ENCODE measurements at places on chromosomes 7 and 10. TPM values are rescaled to one million over a fixed set of nuclear protein-coding genes. Genes with fewer than 3 reads are reported as not detected.

GRCh38 chr7:77479536-77480088, 57.5 kb upstream of the PTPN12 start:
- DNase-seq: peak; percentile 42

GRCh38 chr10:7890781-7891180, 72.5 kb downstream of the TAF3 start:
- DNase-seq: peak; percentile 5

- DNase-seq: no peak
Observed at GRCh38 chr7:158382363-158383254, 205.0 kb downstream of the PTPRN2 start.

GRCh38 chr7:94298943-94299342, 95.8 kb upstream of the COL1A2 start:
- DNase-seq: no peak

DNA sequence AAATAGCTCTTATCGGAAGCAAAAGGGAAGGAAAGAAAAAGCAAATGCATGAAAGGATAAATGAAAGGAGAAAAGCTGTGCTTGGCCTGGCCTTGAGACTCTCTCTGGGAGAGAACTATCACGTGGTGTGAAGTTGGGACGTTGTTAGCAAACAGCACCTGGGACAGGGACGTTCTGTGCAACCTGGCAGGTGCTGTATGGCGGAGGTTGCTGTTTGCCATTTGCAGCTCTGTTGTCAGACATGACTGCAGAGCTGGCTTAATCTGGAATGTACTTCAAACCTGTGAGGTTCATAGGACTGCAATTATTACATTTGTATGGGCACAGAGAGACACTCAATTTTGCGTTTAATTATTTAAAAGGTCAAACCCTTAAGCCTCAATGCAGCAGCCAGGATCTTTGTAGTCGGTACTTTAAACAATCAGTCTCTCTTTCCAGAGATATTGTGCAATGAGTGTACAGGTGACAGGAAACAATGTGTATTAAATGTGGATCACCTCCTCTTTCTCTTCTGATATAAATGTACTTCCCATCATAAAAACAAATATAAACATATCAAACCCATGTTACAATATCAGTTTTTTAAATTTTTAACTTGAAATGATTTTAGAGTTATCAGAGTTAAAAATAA, 800.5 kb upstream of the KCND2 start:
- DNase-seq: no peak

GRCh38 chr10:61987951-61988379, 86.5 kb downstream of the ARID5B start:
- no peak for DNase-seq

- peak; percentile 43 for DNase-seq
Observed at GRCh38 chr10:73159038-73159648, 8.7 kb downstream of the ECD start.

DNA sequence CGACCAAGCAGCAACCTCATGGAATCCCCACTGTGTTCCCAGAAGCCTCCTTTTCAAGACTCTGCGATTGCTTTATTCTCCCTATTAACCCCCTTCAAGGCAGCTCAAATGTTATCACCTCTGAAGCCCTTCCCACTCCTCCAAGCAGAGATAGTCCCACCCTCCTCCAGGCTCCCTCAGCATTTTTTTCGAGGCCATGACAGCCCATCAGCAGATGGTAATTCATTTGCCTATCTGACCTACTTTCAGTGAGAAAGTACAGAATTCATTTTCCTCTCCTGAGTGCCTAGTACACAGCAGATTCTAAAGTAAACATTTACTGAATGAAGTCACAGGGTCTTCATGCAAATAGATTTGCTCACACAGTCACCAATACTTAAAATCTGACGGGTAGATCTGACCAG, 47.8 kb downstream of the HERPUD2 start:
- peak; percentile 41 for DNase-seq

The SKIDA1 gene
- total RNA-seq: 2.1 TPM

The ST8SIA6 gene
- 0.17 TPM for total RNA-seq

The GPR15LG gene
- 6.8 TPM for total RNA-seq

The HOXA5 gene
- 34.2 TPM for total RNA-seq

The C7orf57 gene
- total RNA-seq: not detected
